Stimulated activated CD4-positive, alpha-beta T cell treated with anti-CD3 and anti-CD28 coated beads, Interleukin-4, amount 100 ng/mL, for 1 hour (primary cell): ENCODE measurements at places on chromosomes 12 and 14.
A peak's percentile ranks its signal among the peaks of the same experiment; 100 is the strongest.

- DNase-seq: no peak
Measured at GRCh38 chr12:75711271-75711670, 199.9 kb upstream of the KRR1 start.

DNA sequence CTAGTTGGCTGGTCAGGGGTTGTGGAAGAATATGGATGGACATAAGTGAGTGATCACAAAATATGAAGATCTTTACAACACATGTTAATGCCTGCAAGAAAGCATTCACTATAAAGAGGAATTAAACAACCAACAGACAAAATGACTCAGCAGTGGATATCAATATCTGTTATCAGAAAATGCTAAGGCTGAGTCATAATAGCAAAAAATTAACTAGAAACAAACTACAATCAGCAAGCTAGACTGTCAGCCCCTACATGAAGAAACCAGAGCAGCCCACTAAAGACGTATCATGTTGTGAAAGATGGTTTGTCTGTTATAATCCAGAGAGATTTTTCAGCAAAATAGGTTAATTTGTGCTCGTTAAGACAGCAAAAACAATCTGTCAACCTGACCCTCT, 472.9 kb downstream of the NELL2 start:
- no peak for DNase-seq

DNA sequence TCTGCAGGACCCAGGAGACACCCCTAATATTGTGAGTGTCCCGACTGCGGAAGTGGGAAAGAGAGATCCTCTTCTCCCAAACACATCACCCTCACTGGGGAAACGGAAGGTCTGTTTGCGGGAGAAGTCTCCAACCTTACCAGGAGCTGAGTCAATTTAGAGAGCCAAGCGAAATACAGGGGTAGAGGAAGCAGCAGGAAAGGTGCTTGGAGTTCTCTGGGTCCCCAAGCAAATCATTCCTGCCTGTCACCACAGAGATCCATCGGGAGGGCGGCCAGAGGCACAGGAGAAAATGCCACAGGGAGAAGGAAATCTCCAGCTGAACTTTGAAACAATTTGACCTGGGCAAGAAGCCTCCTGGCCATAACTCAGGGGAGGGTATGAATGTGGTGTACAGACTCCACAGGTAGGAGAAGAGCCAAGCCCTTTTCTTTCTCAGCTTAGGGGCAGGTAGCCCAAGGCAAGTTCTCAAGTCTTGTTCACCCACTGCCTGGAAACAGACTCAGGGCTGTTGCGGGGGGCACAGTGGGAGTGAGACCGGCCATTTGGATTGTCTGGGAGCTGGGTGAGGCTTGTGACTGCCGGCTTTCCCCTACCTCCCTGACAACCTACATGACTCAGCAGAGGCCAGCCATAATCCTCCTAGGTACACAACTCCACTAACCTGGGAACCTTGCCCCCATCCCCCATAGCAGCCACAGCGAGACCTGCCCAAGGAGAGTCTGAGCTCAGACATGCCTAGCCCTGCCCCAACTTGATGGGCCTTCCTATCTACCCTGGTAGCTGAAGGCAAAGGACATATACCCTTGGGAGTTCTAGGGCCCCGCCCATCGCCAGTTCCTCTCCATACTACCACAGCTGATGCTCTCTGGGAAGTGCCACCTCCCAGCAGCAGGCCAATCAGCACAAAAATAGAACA, 211.9 kb upstream of the ARHGAP5 start:
- no peak for DNase-seq

DNA sequence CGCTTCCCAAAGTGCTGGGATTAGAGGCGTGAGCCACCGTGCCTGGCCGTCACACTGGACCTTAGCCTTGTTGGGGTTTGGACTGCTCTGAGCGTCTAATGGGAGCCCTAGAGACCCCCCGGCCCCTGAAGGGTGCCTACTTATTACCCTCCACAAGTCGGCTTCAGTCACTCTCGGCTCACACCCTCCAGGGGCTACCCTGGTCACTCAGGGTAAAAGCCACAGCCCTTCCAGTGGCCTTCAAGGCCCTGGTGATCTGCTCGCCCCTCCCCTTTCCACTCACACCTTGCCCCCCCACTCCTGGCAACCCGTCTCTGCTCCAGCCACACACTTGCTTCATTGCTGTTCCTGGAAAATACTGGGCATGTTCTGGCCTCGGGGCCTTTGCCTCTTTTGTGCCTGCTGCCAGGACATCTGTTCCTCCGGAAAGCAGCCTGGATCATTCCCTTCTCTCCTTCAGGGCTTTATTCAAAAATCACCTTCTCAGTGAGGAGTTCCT, 3.6 kb upstream of the MORN3 start:
- no peak for DNase-seq

DNA sequence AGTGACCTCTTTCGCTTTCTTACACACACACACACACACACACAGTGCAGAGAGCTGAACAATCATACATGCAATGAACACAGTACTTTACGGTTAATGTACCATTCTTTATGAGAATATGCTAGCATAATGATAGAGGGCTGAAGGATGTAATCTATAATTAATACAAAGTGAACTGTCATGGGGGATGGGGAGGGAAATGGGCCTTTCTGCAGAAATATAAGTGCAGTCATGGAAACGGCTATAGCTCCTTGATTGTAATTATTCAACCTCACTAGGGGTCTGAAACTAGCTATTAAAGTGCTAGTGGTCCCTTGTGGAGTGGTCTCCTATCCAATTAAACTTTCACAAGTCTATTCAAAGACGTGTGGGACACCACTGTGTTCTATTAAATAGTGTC, 443.2 kb upstream of the FOXG1 start:
- no peak for DNase-seq

DNA sequence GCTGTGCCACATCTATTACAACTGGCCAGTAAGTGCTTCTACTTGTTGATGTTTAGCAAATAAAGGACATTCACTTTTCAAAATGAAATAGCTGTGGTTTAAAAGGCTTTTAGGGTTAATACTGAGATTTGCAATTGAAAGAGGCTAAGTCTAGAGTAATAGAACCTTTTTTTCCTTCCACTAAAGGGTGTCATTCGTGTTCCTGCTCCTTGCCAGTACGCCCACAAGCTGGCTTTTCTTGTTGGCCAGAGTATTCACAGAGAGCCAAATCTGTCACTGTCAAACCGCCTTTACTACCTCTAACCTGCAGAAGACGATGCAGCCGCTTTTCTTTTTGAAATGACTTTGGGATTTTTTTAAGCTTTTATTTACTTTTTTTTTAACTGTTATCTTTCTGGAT, 33.6 kb downstream of the PIWIL1 start:
- no peak for DNase-seq

DNA sequence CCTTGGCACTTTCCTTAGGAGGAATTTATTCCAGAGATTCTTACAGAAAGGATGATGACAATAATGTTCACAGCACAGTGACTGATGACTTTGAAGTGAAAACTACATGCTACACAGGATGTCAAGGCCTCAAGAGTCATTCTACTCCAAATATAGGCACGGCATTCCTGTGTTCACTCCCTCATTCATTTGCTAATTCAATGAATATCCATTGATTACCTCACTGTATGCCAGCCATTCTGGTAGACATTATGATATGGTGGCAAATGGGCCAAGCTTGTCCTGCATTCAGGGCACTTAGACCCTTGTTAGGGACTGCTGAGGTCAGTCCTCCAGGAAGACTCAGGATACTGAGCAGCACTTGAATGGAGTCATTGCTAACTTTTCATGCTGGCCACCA, 48.0 kb downstream of the FOXN4 start:
- DNase-seq: no peak

GRCh38 chr14:96832351-96832750, 35.2 kb downstream of the VRK1 start:
- no peak for DNase-seq

DNA sequence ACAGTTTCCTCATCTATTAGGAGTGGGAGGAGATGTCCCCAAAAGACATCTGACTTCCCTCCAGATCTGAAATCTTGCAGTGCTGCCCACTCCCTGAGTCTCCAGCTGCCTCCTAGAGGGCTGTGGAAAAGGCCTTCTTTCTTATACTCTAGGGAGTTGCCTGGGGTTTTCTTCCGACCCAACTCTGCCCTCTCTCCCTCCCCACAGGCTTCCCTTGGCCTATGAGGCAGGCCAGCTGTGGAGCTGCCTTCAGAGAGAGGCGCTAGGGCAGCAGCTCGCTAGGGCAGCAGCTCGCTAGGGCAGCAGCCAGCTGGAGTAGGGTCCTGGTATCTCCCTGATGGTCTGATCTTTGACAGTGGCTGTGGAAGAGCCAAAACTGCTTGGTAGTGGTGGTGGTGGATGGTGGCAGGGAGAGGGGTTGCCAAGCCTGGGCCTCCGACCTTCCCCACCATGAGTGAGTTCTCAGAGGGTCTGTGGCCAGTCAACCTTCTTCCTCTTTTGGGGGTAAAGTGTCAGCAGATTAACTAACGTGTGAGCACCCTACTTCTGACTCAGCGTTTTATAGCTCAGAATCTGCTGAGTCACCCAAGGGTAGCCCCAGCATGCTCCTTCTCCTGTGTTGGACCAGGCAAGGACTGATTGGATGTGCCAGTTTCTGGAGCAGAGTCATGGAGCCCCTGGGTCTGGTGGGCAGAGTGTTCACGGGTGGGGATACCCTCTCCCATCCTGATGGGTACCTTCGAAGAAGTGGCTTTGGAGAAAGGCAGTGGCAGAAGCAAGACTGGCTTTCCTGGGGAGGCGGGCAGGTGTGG, 2.3 kb downstream of the SLC48A1 start:
- no peak for DNase-seq

- no peak for DNase-seq
Measured at GRCh38 chr12:6465467-6466183, 4.9 kb downstream of the VAMP1 start.

- DNase-seq: no peak
Measured at GRCh38 chr12:107027636-107028053, 40.7 kb upstream of the MTERF2 start.

- DNase-seq: no peak
Measured at GRCh38 chr14:101077481-101078074, 174.1 kb upstream of the RTL1 start.

- DNase-seq: peak; percentile 33
Measured at GRCh38 chr14:89445273-89445973, 28.4 kb upstream of the FOXN3 start.

DNA sequence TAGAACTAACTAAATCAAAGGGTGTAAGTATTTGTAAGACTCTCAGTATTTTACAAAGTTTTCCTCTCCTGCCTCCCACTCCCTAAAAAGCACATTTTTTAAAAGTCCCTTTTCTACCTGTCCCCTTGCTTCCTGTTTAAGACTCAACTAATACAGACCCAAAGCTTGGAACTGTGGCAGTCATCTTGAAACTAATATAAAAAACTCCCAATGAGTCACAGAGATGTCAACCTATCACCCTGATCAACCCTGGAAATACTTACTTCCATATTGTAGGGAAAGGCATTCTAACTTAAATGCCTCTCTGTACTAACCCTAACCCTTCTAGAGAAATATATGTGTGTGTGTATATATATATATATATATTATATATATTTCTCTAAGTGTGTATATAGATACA, 184.8 kb downstream of the SPTSSA start:
- DNase-seq: no peak

- DNase-seq: no peak
Measured at GRCh38 chr12:94033101-94033500, 115.3 kb upstream of the PLXNC1 start.

GRCh38 chr12:72832024-72832423, 559.9 kb downstream of the TRHDE start:
- no peak for DNase-seq

DNA sequence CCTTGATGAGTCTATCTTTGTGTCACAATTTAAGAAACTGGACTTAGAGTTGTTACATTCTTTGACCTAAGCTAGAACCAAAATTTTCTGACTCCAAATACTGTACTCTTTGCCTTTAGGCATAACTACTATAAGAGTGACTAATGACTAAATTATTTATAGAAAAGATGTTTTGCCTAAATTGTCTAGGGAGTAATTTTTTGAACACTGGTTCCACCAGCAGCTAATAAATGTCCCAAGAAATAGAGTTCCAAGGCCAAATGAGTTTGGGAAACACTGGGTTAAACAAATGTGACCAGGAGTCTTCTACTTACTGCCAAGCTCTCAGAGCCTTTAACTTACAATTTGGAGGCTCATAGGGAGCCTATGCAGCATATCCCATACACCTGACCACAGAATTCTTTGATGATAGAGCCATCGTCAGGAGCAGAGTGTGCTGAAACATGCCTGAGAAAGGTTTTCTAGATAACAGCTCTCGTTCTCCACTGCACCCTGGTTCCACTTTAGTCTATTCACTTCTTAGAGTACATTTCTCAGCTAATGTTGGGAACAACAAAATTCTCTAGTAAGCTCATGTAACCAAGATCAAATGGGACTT, 215.9 kb upstream of the HMGA2 start:
- no peak for DNase-seq

DNA sequence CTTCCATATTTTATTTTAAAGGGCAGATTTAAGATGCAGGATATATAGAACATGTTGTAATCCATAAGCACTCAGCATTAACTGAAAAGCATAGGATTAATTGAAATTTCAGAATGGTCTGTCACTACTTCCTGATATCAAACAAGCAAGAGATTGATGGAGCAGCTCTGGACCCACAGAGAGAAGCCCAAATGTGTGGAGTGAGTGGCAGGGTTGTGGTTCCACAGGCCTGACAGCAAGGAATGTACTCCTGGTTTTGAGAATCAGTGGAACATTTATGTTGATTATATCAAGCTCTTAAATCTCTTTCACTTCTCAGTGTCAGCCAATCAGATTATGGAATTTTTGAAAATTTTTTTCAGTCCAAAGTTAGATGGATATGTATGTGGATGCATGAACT, 267.6 kb upstream of the PRICKLE1 start:
- DNase-seq: no peak

DNA sequence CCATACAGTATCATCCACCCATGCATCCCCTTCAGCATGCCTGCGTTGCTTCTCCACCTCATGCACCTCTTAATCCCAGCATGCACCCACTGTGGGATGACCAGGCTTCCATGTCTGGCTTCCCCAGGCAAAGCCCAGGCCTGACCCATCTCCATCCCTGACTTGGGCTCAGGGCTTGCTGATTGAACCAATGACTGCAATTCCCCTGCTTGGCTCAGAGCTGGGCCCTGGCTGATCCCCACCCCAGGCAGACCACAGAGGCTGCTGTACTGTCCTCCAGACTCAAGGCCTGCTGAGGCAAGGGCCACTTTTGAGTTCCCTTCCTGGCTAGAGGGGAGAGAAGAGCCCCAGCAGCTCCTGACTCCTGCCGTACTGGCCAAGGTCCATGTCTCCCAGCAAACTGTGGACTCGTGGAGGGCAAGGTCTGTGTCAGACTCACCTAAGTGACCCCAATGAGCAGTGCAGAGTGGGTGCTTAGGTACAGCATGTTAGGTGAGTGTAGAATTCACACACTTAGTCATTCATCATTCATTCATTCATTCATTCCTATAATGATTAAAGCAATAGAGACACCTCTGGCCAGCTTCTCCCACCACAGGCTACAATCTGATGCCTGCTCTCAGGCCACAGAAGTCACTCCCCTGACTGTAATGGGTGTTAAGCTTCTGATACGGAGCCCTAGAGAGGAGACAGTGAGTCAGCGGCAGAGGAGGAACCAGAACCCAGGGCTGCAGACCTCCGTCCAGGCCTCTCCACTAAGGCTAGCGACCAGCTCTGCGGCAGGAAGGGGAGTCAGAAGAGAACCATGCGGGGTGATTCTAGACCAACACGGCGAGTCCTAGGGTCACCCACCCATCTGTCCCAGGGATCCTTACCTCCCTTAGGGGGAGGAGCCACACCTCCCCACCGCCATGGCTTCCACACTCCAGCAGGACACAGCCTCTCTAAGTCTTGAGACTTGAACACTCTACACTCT, 2.9 kb downstream of the BEGAIN start:
- DNase-seq: peak; percentile 0

- no peak for DNase-seq
Measured at GRCh38 chr12:27711317-27711682, 668 bp downstream of the MRPS35 start.
